Activated naive CD4-positive, alpha-beta T cell (primary cell): ENCODE measurements at places on chromosomes 2 and 18.

DNA sequence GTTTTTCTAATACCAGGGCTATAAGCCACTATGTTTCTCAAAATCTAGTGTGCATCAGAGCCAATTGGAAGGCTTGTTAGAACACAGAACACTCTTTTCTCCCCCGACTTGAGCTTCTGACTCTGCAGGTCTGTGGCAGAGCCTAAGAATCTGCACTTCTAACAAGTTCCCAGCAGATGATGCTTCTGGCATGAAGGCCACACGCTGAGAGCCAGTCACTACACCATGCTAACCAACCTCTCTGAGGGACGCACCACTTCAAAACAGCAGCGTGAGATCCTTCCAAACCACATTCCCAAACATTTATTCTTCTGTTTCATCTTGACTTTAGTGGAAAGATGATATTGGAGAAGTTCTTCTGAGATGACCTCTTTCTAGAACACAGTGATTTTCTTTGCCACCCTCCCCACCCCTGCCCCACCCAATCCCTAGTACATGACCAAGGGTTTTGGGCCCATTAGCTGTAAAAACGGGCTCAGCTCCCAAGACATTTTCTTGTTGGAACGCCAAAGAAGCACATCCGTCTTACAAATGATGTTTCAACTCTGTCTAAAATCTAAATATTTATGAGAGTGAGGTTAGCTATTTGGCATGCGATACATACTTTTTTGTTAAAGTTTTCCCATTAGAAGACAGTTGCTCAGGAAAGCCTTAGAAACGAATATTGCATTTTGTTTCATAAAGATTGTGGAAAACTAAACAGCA, 391.9 kb downstream of the TMEM182 start:
- DNase-seq = no peak

DNA sequence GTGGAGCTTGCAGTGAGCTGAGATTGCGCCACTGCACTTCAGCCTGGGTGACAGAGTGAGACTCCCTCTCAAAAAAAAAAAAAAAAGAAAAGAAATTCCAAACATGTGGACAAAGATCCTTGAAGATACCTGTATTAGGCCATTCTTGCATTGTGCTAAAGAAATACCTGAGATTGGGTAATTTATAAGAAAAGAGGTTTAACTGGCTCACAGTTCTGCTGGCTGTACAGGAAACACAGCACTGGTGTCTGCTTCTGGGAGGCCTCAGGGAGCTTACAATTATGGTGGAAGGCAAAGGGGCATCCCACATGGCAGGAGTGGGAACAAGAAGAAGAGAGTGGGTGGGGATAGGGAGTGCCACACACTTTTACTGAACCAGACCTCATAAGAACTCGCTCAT, 140.1 kb downstream of the SS18 start:
- DNase-seq = no peak

GRCh38 chr18:49656073-49656692, 94.3 kb downstream of the LIPG start:
- no peak for DNase-seq

- DNase-seq = no peak
These were observed 1.5 kb upstream of the CERKL start for GRCh38 chr2:181658444-181658843.

DNA sequence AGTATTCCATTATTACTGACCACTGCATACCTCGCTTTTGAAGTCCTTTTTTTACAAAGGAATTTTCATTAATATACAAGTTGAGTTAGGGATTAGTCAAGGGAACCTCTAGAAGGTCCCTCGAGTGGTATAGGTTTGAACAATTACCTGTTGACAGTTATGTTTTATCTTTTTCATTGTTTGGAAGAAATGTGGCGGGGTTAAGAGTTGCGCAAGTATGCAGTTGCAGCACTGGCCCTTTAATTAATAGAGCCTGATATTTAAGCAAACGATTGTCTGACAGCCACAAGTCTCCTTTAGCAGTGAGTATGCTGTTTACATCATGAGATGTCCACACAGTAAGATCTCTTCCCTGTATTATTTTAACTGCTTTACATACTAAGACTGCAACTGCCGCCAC, 24.3 kb downstream of the KYNU start:
- no peak for DNase-seq

DNA sequence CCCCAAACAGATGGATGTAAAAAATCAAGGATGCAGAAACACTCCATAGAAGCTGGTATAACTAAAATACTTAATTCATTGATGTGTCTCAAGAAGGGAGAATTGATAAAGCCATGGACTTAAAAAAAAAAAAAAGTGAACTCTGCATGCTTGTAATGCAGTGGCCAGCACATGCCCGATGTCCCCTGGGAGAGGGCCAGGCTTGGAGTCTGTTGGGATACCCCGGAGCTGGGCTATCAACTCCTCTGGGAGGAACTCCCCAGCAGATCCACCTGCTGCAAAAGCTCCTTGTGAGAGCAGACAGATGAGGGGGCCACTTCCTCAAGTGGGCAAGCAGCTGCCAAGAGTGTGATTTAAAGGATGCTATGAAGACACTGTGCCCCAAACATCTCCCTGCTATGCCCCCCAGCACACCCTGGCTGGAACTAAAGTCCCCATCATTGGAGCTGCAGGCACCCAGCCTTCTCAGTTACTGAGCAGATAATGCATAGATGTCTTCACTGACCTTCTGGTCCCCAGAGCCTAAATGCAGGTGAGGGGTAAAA, 311.5 kb upstream of the ID2 start:
- DNase-seq = no peak

DNA sequence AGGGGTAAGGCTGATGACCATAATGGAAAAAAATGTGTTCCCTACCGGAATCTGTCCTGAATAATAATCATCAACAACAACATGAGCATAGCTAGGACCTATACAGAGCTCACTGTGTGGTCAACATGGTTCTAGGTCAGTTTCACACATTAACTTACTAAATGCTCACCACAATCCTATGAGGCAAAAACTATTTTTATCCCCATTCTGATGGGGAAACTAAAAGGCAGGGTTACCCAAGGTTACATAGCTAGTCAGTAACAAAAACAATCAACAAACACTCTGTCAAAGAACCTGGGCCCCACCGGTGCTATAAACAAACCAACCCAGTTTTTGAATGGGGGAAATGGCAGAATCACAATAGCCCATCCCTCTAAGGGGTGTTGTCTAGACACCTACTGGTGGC, 40.1 kb downstream of the AOX1 start:
- no peak for DNase-seq

GRCh38 chr2:240799033-240799820, 20.8 kb downstream of the KIF1A start:
- DNase-seq = no peak

GRCh38 chr2:235904585-235904931, 263.6 kb downstream of the GBX2 start:
- no peak for DNase-seq

GRCh38 chr2:50707196-50707595, 324.7 kb downstream of the NRXN1 start:
- DNase-seq = no peak

DNA sequence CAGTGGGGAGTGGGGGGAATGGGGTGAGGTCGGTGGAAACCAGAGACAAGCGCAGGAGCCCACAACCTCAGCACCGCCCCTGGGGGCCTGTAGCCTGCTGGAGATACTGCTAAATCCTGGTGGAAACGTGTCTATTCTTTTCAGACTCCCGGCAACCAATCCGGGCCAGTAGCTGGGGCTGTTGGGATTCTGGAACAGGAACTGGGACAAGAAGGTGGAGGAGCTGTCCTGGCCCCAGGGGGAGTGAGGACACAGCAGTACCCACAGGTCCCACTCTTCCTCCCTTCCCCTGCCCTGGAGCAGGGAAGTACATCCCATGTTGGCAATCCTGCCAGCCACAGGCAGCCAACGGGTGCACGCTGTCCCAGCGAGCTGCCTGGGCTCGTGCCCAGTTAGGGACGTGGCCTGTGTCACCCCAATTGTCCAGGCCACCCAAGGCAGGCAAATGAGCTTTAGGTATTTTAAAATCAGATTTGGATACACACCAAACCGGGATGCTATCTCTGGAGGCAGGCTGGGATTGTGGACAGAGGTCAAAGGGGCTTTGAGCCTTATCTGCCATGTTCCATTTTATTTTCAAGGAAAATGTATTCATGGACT, 51.8 kb downstream of the HS1BP3 start:
- DNase-seq = no peak

DNA sequence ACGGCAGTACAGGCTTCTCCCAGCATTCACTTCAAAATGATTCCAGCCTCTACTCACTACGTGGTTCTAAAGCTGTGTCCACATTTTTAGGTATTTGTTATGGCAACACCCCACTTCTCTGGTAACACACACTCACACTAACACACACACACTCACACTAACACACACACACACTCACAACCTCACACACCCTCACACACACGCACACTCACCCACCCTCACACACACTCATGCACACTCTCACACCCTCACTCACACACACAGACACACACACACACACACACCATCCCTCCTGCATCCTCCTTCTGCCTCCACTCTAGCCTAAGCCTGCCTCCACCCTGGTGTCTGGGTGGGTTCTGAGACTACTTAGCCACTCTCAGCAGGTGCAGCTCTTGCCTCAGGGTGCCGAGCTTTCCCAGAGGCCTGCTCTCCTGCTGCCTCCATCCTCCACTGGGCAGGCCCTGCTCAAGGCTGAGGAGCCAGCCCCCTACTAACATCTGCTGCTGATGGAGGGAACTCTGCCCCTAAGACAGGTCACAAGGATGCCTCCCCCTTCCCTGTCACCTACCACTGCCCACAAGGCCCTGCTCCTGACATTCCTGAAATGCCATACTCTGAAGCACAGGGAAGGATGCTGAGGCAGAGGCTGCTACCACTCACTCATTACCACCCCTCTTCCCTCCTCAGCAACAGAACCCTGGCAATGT, 63.9 kb downstream of the NCAPH start:
- no peak for DNase-seq
